ENCODE measurements at places on chromosomes 4 and X.

- no peak for DNase-seq
These were observed 70.2 kb upstream of the PRPS2 start for GRCh38 chrX:12721042-12721441.

- no peak for DNase-seq
These were observed 591 bp downstream of the PRPS1 start for GRCh38 chrX:107628662-107629539.

- no peak for DNase-seq
These were observed 734.3 kb downstream of the STIM2 start for GRCh38 chr4:27594922-27595321.

DNA sequence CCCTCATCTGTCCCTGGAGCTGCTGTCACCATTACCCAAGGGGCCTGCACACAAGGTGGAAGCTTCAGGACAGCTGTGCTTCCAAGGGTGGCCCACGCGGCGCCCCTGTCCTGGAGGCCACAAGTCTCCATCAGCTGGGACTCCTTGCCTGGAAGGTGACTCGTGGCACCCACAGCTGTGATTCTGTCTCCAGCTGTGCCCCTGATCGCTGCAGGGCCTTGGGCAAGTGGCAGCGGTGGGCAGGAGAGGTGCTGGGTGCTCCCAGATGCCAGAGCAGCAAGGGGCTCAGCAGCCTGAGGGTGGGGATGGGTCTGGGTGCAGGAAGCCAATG, 9.0 kb upstream of the DUSP9 start:
- DNase-seq: no peak

- no peak for DNase-seq
These were observed 202.7 kb upstream of the HS3ST1 start for GRCh38 chr4:11631416-11631815.

DNA sequence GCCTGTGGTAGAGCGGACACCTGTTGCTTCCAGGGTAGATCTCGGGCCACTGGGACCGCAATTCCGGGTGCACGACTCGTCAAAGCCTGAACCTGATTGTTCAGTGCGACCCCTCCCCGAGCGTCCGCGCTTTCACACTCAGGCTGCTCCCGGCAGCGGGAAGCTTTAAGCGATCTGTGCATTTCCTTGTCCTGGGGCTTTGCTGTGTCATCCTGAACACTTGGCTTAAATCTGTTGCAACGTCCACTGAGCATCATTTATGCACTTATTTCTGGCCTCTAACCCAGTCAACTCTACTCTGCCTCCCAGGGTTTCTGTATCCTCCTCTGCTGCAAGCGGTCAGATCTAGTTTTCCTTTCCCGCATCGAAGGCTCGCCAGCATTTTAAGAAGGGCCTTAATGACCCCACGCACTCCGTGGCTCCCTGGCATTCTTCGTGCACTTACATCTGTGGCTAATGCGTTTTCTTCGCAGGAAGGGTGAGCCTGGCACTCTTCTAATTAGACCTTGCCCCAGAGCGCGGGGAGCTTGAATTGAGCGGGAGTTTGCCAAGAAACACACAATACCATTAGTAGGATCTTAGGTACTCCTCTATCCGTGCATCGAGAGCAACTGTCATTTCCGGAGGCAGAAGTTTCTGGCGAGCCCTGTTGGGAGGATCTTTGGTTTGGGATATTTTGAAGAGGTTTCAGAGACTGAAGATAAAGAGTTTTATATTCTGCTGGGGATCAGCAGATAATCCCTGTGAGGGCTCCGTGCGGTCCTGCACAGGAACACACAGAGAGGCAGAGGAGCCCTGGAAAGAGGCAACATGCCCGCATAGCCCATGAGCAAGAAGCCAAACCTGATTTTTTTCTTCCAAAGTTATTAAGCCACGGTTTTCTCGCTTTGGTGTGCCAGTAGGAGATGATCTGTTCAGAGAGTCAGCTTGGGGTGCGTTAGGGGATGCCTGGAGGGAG, 654 bp upstream of the DDIT4L start:
- DNase-seq: no peak

- DNase-seq: no peak
These were observed 58.8 kb upstream of the ATP6AP2 start for GRCh38 chrX:40521868-40522450.

DNA sequence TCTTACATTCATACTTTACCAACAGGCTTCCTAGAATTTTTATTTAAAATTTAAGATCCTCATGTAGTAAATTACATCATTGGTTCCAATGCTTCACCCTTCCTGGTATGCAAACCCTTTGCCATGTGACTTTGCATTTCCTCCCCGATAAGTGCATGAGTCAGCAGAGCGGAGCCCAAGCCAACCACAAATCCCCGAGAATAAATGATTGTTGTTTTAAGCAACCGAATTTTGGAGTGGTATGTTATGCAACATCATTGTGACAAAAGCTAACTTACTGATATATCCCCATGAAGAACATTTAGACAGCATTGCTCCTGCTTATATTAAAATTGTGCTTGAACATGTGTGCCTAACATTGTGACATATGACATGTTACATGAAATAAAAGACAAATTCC, 199.4 kb upstream of the DDX53 start:
- DNase-seq: peak; percentile 3

DNA sequence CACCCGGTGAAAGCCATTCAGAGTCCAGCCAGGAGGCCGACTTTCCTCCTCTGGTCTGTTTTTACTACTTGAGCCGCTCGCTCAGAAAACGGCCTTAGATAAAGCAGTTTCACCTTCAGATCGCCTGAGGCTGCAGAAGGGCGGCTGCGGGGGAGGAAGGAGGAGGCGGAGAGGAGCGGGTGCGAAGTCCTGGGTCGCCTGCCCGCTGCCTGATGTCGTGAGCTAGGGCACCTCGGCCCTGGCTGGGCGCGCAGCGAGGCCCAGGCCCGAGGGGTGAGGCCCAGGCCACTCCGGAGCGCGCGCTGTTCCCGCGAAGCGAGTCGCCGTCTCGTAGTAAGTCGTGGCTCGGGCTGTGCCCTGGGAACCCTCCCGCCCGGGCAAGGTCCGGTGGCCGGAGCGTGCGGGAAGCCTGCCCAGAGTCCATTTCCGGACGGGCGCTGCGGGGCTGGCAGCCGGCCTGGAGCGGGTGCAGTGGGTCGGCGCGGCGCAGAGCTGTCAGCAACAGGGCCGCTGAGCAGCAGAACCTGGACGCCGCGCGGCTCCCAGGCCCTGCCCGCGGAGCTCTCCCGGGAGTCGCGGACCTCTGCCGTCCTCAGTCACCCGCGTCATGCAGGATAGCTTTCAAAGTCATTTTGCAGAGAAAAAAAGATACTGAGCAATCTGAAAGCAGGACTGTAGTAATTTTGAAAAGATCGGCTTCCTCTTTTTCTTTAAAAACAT, 18.6 kb downstream of the TRIM2 start:
- DNase-seq: no peak

DNA sequence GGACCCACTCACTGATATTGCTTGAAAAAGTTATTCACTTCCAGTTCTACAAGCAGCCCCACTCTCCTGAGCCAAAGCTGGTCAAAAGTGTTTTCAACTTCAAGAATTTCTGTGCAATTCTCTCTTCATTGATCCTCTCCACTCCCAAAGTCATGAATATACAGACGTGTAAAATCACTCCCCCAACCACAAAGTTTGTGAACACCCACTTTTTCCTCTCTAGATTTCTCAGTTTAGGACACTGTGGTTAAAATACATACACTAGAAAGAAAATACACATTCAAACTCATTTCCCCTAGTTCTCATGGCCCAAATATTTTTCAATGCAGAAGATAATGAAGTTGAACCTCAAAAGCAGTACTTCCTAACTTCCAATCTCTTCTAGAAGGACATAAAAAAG, 116.3 kb downstream of the MSN start:
- DNase-seq: no peak

DNA sequence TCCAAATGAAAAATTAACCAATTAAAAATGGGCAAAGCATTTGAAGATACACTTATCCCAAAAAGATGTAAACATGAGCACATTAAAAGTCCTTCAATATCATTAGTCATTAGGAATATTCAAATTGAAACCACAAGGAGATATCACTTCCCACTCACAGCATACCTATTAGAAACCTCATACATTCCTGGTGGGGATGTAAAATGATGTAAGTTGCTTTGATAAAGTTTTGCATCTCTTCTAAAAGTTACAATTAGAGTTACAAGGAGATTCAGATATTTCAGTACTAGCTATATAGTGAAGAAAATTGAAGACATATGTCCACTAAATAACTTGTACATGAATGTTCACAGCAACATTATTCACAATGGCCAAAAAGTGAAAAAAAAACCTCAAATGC, 1109.3 kb upstream of the LCORL start:
- no peak for DNase-seq

DNA sequence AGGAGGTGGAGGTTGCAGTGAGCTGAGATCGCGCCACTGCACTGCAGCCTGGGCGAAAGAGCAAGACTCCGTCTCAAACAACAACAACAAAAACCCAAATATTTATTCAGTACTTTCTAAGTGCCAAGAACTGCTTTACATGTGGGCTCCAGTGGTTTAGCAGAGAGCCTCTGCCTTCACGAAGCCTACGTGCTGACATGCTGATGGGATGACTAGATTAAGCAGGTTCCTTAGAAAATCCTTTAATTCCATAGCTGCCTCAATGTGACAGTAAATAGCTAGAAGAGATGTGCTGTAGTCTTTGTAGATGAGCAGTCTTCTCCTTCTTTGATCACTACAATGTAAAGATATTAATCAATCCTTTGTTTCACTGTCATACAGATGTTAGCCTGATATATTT, 49.6 kb downstream of the TAPT1 start:
- no peak for DNase-seq

GRCh38 chrX:56564921-56565840, 1.8 kb downstream of the UBQLN2 start:
- DNase-seq: no peak

DNA sequence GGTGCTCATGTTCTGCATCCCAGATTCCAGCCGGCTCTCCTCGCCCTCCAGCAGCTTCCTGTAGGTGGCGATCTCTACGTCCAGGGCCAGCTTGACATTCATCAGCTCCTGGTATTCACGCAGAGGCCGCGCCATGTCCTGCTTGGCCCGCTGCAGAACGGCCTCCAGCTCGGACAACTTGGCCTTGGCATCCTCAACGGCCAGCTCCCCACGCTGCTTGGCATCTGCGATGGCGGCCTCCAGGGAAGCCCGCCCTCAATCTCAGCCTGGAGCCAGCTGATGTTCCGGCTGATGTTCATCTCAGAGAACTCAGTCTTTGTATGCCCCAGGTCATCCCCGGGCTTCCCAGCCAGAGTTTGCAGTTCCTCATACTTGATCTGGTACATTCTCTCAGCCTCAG, 431.8 kb upstream of the DIPK2B start:
- DNase-seq: no peak

GRCh38 chrX:19789376-19789775, 98.0 kb downstream of the SH3KBP1 start:
- no peak for DNase-seq

Measured in pulmonary artery endothelial cell (primary cell).